Activated CD4-positive, alpha-beta memory T cell treated with anti-CD3 and anti-CD28 coated beads for 36 hours (primary cell): ENCODE measurements at places on chromosomes 5 and 9.

DNA sequence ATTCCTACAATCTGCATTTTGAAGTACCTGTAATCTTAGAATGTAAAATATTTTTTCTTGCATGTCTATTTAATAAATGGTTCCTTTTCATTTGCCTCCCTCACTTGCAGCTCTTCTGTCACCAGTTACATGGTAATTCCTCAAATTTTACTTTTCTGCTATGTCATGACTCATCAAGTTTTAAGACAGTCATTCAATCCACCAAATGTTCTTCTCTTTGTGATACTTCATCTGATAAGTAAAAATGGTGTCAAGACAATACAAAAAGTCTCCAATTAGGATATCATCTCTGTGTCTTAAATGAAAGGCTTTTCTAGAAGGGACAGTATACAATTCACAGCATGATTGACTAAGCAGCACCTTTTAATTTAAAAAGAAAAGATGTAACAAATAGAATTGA, 104.9 kb upstream of the FTMT start:
- no peak for DNase-seq

DNA sequence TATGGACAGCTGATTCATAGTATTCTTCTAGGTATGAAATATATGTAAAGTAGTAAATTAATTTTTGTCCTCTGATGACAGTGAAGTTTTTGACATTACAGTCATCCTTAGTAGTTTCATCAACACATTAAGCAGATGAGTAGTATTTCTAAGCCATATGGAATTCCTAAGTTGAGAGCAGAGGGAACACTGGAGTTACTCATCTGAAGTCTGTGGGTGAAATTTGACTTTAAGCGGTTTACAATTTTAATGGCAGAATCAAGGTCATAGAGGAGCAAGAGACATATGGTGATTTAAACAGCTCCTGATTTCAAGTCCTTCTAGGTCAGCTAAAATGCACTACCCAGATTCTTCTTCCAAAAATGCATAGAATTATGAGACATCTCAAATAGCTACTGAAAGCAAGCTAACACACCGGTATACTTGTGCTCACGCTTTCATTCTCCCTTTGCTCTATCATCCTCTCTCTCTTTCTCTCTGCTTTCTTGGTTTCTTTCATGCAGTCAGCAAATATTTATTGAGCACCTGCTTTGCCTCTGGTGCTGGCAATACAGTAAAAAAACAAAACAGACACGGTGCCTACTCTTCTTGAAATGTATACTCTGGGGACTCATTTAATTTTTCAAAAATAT, 235.9 kb downstream of the FER start:
- DNase-seq = no peak

GRCh38 chr9:99431103-99431502, 209.0 kb downstream of the SEC61B start:
- DNase-seq = no peak

GRCh38 chr5:179124273-179124852, 64.2 kb downstream of the ZNF354C start:
- peak; percentile 1 for DNase-seq

DNA sequence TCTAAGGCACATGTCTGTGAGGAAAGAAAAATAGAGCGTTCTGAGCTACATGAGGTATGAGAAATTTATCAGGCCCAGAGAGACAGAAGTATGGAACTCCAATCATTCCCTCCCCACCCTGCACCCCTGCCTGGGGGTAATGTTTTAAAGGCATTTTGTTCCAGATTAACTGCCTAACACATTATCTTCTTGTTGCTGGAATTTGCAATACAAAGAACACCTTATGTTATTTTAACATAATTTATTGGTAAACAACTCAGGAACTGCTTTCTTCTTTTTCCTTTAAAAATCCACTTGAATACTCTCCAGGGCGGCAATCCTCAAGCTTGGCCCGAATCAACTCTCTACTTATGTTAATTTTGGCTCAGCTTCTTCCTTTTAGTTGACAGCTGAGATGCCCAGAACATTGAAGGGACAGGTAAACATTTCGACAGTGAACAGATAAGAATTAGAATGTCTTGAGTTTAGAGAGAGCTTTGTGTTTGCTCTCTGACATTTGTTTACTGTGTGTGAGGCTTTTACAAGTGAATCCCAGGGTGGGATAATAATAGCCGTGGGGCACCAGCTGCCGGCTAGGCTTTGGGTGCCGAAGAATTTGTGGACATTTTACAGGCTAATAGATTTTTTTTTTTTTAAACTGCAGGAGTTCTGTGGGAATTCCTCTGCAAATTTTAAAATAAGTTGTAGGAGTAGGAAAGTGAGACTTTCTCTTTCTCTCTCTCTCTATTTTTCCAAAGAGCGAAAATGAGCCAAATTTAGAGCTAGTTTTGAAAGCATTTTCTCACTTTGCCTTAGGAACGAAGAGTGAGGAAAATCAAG, 96.4 kb upstream of the TAF11L2 start:
- DNase-seq = no peak

DNA sequence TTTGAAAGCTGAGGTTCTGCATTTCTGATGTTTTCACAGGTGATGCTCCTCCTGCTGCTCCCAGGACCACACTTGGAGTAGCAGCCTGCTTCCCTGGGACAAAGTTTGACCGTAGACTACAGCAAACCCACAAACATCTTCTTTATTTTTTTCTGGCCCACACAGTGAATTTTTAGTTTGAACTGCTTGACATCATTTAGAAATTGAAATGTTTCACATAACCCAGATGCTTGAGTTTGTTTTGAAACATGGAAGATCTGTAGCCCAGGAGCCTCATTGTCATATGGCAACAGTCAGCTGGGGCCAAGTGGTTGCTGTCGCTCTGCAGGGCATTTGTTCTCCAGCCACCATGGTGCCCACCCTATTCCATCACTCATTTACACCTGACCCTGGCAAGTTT, 8.4 kb downstream of the SH3TC2 start:
- DNase-seq = no peak

DNA sequence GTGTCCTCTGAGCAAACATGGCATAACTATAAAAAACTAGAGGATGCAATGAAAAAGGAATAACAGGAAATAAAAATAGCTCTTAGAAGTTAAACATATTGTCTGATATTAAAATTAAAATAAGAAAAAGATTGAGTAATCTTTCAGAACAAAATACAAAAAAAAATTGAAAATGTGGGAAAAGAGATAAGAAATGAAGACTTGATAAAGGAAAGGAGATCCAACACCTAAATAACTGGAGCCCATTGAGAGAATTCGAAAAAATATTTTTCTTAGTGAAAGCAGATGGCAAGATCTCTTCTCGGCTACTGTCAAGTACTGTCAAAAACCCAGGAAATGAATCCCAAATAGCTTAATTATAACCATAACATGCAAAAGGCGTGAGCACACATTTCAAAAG, 24.9 kb downstream of the LIFR start:
- DNase-seq = no peak

DNA sequence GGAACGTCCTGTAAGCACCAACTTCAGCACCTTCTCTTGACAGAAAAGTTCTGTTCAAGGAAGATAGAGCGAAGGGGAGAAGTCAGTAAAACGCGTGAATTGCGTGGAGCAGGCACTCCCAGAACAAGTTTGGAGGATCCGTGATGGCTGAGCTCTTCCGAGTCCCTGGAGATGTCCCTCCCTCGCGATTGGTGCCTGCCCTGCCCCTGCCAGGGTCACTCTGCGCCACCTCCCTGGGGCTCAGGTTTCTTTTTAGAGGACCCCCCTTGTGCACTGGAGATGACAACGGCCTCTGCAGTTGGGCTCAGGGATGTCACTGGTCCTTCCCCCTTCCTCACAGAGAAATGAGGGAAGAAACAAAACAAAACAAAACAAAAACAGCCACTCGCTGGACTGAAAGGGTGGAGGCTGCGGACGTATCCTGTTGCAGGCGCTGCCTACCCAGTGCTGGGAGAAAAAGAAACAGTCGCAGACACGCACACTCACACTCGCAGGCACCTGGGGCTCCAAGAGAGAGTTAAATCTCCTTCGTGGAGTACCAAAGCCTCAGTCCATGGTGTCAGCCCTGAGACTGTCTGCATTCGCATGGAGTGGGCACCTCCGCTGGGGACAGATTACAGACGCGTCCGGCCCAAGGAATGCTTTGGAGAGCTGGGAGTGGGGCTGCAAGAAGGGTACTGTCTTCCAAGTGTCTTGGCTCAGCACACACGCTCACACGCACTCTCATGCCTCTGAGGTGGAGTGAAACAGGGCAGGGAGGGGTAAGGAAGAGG, 512.7 kb downstream of the SLCO4C1 start:
- no peak for DNase-seq

GRCh38 chr5:17828681-17829080, 194.4 kb downstream of the TAF11L14 start:
- DNase-seq = no peak

- DNase-seq = no peak
Observed at GRCh38 chr9:113957821-113958341, 81.8 kb downstream of the ZNF618 start.

- DNase-seq = no peak
Observed at GRCh38 chr5:157232706-157233105, 33.2 kb upstream of the CYFIP2 start.

- DNase-seq = no peak
Observed at GRCh38 chr9:91839926-91840465, 110.0 kb downstream of the ROR2 start.

- no peak for DNase-seq
Observed at GRCh38 chr5:58544926-58545325, 37.9 kb upstream of the RAB3C start.

GRCh38 chr5:135223891-135224625, 175.0 kb downstream of the MACROH2A1 start:
- peak; percentile 3 for DNase-seq

DNA sequence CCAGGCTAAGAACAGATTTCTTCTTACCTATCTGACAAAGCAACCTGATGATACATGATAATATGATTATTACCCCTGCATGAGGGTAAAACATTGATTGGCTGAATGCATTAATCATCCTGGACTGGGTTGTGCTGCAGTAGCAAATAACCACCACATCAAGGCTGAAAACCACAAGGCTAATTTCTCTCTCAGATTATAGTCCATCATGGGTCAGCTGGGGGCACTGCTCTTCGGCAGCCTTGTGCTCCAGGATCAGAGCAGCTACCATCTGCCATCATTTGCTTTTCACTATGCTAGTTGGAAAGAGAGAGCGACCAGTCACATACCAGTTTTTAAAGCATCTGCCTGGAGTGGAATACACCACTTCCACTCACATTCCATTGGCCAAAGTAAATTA, 383.5 kb downstream of the RASEF start:
- DNase-seq = no peak

DNA sequence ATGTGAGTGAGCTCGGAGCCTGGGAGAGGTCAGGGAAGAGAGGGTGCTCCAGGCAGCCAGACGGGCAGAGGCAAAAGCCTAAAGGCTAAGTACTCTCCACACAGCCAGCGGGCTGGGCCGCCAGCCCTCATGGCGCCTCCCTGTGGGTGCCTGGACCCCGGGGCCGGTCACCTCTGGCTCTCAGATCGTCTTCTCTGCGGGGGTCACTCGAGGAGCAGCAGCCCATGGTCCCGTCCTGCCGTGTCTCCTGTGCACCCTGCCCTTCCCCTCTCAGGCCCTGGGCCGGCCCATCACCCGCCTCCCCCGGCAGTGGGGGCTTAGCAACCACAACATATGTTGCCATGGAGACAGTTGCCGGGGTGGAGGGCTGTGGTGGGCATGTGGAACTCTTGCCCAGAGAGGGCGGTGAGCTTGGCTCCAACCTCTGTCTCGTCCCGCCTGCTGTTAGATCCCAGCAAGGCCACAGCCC, 4.2 kb downstream of the AK1 start:
- no peak for DNase-seq

- peak; percentile 4 for DNase-seq
Observed at GRCh38 chr5:132445930-132446329, 44.6 kb downstream of the IRF1 start.

DNA sequence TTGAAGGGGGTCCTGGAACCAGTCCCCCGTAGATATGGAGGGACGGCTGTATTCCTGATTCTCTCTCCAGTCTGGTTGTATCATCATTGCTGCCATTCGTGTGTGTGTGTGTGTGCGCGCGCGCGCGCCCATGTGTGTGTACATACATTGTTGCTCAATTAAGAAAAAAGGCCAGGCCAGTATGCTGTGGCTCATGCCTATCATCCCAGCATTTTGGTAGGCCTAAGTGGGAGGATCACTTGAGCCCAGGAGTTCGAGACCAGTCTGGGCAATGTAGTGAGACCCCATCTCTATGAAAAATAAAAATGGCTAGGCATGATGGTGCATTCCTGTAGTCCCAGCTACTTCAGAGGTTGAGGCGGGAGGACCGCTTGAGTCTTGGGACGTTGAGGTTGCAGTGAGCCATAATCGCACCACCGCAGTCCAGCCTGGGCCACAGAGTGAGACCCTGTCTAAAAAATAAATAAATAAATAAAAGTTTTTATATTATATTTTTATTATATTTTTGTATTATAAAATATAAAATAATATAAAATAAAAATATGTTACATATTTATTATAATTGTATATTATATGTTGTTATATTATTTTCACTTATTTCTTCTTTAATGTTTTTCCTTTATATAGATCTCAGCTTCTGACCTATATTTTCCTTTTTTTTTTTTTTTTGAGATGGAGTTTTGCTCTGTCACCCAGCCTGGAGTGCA, 53.2 kb downstream of the SPIN1 start:
- DNase-seq = no peak

DNA sequence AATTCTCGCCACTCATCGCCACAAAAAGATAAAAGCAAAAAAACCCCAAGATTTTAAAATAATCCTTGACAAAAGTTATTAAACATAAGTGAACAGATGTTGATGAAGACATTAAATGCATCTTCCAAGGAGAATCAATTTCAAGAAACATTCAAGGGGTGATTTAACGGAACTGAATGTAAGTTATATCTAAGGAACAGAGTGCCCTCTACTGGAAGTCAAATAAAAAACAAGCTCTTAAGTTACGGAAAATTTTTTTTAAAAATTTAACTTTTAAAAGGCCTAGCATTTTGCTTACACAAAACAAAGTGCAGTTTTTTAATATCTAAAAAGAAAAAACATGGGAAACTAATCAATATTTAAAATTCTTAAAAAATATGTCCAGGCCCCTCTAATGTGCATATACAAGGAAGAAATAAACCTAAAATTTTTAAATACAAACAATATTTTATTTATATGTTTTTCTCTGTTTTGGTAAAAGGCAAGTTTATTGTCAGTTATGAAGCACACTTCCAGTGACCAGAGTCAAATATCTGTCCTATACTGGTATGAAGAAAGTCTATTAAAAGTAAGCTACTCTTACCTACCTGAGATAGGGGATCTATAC, 28.0 kb downstream of the TEX10 start:
- DNase-seq = no peak

DNA sequence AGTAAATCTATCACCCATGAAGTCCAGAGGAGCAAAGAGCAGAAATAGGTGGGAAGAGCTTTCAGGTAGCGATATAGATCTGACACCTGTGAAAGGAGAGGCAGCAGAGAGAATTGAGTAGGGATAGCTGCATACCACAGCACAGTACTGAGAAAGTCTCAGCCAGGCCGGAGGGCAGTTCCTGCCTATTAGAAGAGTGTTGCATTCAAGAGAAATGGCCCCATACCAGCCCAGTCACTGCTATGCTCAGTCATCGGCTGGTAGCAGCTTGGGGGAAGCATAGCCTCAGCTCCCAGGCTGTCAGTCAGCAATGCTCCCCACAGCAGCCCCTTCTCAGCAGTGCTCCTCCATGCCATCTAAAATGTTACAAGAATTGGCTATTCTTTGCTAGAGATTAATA, 285.1 kb upstream of the CDH6 start:
- DNase-seq = no peak
